Endothelial cell of umbilical vein (primary cell): ENCODE measurements at places on chromosomes 12 and 14.

GRCh38 chr12:6722863-6723262, 983 bp upstream of the COPS7A start:
- no peak for DNase-seq

GRCh38 chr12:45304514-45305178, 88.8 kb downstream of the ANO6 start:
- peak; percentile 79 for DNase-seq

DNA sequence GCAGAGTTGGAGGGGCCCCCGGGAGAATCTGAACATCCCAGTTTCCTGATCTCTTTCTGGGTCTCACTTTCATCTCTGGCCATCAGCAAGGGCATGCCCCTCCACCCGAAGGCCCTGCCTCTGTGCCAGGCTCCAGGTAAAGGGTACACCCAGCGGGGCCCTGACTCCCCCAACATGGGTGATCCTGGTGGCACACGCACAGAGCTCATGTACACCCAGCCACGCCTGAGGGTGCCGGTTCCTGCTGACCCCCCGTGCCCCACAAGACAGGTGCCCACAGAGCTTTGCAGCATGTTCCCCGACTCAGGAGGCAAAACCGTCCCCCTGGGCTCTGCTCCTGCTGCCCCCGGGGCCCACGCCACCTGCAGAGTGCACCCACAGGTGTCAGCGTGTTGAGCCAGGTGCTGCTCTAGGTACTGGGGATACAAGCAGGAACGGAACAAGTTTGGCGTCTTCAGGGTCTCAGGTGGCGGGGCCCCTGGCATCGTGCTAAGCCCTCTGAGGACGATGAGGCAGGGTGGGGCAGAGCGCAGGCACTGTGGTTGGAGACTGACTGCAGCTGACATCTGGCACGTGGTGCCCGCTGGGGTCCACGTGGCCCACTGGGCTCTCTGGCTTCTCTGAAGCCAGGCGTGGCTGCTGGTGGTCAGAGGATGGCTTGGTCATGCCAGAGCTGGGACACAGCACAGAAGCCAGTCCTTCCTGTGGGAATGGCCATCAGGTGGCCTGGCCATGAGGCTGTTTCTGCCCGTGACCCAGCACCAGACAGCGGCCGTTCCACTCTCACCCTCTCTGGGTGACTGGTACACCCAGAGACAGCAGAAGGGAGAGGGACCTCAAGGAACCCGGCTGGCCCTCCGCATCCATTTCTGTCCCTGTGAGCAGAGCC, 13.8 kb downstream of the BAG5 start:
- no peak for DNase-seq

DNA sequence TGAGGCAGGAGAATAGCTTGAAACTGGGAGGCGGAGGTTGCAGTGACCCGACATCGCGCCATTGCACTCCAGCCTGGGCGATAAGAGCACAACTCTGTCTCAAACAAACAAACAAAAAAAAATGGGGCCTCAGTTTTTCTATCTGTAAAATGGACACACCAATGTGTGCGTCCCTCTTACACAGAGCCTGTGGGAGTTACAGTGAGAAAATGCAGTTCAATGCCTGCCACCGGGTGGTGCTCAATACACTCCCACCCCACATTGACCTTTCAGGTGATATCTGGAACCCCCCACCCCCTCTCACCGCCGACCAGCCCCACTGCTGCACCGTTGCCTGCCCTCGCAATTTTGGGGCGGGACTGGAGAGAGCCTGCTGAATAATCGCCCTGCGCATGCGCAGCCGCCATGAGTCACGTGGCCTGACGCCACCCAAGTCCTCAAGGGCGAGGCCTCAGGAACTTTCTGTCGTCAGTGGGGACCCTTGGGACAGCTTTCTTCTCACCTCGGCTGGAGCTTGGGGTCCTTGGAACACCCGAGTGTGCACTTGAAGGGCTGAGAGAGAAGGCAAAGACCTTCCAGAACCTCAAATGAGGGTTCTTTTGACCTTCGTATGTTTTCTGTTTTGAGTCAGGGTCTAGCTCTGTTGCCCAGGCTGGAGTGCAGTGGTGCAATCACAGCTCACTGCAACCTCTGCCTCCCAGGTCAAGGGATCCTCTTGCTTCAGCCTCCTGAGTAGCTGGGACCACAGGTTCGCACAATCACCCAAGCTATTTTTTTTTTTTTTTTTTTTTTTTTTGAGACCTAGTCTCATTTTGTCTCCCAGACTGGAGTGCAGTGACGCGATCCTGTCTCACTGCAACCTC, 14.6 kb upstream of the CABP1 start:
- DNase-seq, result no peak

GRCh38 chr12:6948873-6949594, 2.1 kb upstream of the PTPN6 start:
- no peak for DNase-seq

DNA sequence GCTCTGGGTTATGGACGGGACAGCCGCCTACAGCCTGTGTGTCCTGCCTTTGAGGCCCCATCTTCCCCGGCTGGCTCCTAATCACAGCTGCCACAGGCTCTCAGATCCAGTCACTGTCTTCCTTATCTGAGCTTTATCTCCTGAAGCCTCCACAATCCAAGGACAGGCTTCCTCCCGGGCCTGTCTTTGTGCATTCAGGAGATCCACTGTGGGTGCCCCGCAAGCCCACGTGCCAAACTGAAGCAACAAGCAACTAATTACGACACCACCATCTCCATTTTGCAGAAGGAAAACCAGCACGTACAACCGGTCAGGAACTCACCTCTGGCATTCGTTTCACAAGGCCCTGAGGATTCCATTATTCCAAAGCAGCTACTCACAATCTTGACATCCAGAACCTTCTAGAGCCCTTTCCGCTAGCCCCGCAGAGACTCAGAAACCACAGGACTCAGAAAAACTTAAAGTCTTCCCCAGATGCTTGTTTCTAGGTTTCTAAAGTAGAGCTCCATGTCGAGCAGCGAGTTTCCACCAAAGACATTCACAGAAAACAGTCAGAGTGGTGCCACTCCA, 14.0 kb downstream of the SYNE3 start:
- no peak for DNase-seq

GRCh38 chr12:32440120-32440865, 40.9 kb downstream of the FGD4 start:
- no peak for DNase-seq

DNA sequence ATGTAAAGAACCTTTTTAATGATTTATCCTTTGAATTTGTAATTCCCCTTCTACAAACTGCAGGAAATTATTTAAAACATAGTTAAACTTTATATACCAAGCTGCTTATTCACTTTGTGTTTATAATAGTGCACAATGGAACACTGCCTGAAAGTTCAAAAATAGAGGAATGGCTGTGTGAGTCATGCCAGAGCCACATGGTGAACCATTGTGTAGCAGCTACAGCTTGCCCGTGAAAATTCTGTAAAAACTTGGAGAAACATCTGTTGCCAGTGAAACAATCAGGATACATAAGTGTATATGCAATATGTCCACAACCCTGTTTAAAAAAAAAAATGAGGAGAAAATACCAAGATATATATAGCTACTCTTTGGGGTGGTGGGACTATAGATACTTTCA, 59.5 kb downstream of the VEZT start:
- peak; percentile 96 for DNase-seq

DNA sequence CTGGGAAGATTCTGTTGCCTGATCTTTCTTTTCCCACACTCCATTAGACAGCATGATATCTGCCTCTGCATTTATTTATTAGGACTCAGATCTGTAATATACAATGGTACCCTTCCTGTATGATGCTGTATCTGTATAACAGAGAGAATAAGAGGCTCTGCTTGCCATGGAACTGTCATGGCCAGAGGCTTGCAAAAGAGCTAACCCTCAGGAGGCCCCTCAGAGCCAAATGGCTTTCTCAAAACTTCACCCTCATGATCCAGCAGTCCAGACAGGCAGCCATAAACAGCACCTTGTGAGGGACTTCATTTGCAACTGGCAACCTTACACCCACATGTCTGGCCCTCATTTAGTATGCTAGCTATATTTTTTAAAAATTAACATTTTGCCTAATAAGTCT, 57.6 kb downstream of the TMEM30B start:
- DNase-seq, result no peak

- no peak for DNase-seq
Observed at GRCh38 chr14:37143475-37143874, 28.9 kb downstream of the SLC25A21 start.

GRCh38 chr14:104876251-104876699, 11.2 kb downstream of the CEP170B start:
- DNase-seq, result no peak

- DNase-seq, result no peak
Observed at GRCh38 chr14:24273422-24273998, 2.1 kb upstream of the RABGGTA start.

DNA sequence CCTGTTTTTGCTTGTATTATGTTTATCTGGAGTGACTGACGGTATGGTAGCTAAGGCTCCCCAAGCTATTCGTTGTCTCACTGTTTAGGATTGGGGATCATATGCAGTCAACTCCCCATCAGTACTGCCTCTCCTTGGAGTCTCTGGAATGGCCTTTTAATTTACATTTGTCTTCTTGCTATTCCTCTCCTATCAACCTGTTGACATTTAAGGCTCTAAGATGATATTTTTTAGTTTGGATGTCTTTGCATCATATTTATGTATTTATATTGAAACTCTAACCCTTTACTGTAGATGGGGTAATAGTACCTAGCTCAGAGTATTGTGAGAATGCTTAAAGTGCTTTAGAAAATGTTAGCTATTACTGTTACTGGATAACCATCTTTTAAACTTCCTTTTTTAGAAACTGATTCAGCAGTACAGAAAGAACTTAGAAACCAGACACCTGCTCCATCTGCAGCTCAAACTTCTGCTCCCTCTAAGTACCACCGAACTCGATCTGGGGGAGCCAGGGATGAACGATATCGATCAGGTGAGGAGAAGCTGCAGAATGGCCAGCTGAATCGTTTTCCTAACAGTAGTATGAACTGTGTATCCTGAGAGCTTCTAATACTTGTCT, 123.5 kb upstream of the ATF1 start:
- DNase-seq, result no peak

GRCh38 chr12:114339626-114340025, 66.3 kb downstream of the TBX5 start:
- no peak for DNase-seq

DNA sequence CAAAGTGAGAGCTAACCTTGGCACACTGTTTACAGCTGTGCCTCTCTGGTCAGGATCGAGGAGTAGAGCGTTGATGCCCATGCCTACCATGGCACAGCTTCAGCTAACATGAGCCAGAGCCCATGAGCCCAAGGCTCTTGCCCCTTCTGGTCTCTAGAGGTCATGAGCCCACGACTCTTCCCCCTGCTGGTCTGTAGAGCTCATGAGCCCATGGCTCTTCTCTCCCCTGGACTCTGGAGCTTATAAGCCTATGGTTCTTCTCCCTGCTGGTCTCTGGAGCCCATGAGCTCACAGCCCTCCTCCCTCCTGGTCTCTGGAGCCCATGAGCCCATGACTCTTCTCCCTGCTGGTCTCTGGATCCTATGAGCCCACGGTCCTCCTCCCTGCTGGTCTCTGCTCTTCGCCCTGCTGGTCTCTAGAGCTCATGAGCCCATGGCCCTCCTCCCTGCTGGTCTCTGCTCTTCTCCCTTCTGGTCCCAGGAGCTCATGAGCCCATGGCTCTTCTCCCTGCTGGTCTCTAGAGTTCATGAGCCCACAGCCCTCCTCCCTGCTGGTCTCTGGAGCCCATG, 16.6 kb upstream of the CLMN start:
- no peak for DNase-seq

GRCh38 chr14:54220071-54220703, 176.6 kb upstream of the CDKN3 start:
- peak; percentile 19 for DNase-seq

DNA sequence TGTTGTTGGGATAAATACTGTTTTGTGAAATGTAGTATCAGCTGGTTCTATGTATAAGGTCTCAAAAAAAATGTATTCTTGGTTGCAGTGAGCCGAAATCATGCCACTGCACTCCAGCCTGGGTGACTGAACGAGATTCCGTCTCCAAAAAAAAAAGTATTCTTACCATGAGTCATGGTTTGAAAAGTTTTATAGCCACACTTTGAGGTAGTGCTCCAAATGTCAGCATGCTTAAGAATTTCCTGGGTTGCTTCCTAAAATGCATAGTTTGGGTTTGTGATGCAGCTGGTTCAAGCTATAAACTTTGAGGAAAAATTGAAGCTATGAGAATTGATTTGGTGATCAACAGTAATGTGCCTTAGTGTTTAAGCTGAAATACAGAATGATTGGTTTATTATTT, 48.0 kb downstream of the ETNK1 start:
- DNase-seq, result no peak

GRCh38 chr12:112820796-112821195, 29.2 kb downstream of the RPH3A start:
- no peak for DNase-seq
